Activated naive CD8-positive, alpha-beta T cell treated with anti-CD3 and anti-CD28 coated beads for 36 hours (primary cell): ENCODE measurements at places on chromosomes 2 and 18. TPM values are rescaled to one million over a fixed set of nuclear protein-coding genes. Genes with fewer than 3 reads are reported as not detected.
A peak's percentile ranks its signal among the peaks of the same experiment; 100 is the strongest.

Gene BUB1
- 80.4 TPM for total RNA-seq

- no peak for DNase-seq
These were observed 28.0 kb upstream of the LMAN1 start for GRCh38 chr18:59386909-59387686.

- DNase-seq: no peak
These were observed 27.3 kb downstream of the RFTN2 start for GRCh38 chr2:197647961-197648690.

- peak; percentile 1 for DNase-seq
These were observed at the start of gene EPB41L3 for GRCh38 chr18:5543773-5544389. EPB41L3 (minus strand) TSS chr18:5543997; CDS start chr18:5489183, 54,814 bp downstream.

Gene CYRIA
- total RNA-seq: 0.14 TPM

GRCh38 chr2:53033411-53033810 lies 734.2 kb upstream of the CHAC2 start:
- DNase-seq: no peak

- DNase-seq: no peak
These were observed 11.6 kb upstream of the SDC1 start for GRCh38 chr2:20236496-20236895.

DNA sequence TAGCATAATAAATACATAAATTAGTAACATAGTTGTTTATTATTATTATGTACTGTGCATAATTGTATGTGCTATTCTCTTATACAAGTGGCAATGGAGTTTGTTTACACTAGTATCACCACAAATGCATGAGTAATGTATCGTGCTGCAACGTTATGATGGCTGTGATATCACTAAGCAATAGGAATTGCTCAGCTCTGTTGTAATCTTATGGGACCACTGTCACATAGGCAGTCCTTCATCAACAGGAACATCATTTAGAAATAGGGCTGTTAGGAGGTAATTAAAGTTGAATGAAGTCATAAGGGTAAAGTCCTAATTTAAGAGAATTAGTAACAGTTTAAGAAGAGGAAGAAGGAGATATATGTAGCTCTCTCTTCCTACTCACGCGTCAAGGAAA lies 33.8 kb downstream of the TEX51 start:
- DNase-seq: no peak

- peak; percentile 22 for DNase-seq
These were observed 207.0 kb upstream of the FANCL start for GRCh38 chr2:58448065-58448507.

DNA sequence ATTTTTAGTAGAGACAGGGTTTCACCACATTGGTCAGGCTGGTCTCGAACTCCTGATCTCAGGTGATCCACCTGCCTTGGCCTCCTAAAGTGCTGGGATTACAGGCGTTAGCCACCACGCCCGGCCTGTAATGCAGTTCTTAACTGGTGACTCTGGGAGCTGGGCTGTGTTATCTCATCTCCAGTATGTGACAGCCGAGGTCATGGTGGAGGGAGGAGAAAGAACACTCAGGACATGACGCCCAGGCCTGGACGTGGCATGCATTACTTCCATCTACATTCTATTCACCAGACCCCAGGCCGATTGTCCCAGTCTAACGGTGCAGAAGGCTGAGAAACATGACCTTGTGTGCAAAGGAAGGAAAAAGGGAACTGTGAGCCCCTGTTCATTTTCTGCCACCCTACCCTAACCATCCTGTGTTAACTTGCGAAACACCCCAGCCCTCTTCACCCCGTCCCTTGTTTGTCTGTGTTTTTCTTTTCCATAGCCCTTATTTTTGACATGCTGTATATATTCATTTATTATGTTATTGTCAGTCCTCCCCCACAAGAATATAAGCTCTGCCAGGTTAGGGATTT lies 88.1 kb upstream of the ASAP2 start:
- no peak for DNase-seq

Gene ONECUT2
- not detected for total RNA-seq

DNA sequence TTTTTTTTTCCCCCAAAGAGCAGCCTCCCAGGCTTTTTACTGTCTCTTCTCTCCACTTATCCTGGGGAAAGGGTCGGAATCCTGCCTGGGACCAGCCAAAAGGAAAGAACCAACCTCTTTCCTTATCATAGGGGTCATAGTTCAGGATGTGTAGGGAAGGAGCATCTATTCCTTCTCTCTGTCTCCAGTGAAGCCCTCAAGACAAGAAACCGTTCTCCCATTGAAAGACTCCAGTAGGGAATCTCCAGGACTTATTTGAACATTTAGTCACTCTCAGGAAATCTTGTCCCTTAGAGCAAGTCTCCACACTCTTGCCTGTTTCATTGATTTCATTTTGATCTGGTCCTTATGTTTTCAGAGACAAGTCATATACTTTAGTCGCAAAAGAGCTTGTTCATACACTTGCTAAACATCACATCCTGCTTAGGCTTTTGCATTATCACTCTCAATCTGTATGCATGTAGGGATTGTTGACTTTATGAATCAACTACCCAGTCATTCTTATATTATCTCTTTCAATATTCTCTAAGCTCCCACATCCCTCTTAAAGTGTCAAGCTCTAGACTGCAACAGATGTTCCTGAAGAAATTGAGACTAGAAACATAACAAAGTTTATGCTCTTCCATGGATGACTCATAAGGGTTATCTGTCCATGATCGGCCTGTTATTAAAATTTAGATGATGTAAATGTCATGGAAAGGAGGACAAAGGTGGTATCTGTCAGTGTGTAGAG lies 116.2 kb upstream of the ST6GAL2 start:
- no peak for DNase-seq

GRCh38 chr2:127270663-127271062 lies 23.3 kb downstream of the ERCC3 start:
- DNase-seq: no peak

GRCh38 chr2:10042301-10043161 lies 819 bp upstream of the KLF11 start:
- DNase-seq: peak; percentile 29

GRCh38 chr2:144939590-144939989 lies 419.7 kb upstream of the ZEB2 start:
- DNase-seq: no peak

DNA sequence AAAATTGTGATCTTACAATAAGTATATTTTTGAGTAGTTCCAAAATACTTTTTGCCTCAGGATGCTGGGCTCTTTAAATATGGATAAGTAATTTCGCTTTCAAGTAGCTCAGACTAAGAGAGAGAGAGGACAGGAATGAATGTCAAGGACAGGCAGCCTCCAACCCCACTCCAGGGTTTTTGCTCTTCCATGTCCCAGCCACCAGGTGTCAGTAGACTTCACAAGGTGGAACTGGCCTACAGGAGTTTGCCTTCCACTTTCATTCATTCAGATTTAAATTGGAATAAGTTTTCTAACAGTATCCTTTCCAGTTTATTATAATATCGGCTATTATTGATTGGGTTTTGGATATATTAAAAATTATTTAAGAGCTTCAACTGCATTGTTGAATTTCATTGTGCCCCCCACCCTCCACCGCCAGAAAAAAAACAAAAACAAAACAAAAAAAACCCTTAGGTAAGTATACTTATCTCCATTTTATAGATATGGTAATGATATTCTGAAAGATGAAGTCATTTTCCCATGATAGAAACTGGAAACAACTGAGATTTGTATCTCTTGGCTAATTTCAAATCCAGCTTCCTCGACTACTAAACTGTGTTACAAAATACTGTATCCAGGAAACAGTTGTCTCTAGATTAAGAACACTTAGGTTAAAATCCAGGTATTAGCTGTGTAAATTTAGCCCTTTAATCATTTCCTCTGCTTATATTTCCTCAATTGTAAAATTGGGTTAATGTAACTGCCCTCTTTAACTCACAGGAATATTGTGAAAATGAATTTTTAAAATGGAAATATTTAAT lies 793.1 kb downstream of the ERBB4 start:
- DNase-seq: peak; percentile 13

DNA sequence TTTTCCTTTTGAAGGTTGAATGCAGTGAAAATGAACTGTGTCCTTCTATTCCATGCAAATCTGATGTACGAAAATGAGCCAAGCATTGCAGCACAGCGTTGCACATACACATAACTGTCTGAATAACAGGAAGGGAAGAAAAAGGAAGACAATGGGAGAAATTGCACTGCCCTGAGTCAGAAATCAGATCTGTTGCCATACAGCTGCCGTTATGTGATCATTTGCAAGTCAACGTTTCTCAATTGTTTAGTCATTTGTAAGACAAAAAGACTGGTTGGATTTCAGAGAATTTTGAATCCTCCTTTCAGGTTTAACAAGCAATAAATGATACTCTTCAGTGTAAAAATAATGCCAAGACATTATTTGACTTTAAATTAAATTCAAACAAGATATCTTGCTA lies 284.1 kb downstream of the DSEL start:
- no peak for DNase-seq

- no peak for DNase-seq
These were observed 21.6 kb downstream of the STEAP3 start for GRCh38 chr2:119245076-119245840.

- no peak for DNase-seq
These were observed 37.3 kb downstream of the GREB1 start for GRCh38 chr2:11571170-11571569.

- peak; percentile 46 for DNase-seq
These were observed 44.5 kb upstream of the FOSL2 start for GRCh38 chr2:28348149-28348567.

Gene ANKRD12
- total RNA-seq: 33.1 TPM

DNA sequence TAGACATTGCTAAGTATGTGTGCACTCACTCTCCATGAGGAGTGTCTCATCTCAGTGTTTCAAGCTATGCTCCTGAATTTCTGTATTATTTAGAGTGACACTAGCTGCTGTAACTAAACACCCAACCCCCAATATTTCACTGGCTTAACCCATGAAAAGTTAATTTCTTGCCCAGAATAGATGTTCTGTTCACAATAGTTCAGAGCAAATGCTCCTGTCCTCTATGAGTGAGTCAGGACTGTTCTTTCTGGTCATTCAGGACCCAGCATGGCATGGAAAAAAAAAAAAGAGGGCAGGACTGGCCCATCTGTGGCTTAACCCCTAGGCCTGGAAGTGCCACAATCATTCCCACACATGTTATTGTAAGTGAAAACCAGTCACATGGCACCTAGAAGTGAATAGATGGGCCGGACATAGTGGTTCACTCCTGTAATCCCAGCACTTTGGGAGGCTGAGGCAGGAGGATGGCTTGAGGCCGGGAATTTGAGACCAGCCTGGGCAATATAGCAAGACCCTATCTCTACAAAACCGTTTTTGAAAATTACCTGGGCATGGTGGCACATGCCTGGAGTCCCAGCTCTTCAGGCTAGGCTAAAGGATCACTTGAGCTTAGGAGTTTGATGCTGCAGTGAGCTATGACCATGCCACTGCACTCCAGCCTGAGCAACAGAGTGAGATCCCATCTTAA lies 663.6 kb downstream of the IRS1 start:
- no peak for DNase-seq

DNA sequence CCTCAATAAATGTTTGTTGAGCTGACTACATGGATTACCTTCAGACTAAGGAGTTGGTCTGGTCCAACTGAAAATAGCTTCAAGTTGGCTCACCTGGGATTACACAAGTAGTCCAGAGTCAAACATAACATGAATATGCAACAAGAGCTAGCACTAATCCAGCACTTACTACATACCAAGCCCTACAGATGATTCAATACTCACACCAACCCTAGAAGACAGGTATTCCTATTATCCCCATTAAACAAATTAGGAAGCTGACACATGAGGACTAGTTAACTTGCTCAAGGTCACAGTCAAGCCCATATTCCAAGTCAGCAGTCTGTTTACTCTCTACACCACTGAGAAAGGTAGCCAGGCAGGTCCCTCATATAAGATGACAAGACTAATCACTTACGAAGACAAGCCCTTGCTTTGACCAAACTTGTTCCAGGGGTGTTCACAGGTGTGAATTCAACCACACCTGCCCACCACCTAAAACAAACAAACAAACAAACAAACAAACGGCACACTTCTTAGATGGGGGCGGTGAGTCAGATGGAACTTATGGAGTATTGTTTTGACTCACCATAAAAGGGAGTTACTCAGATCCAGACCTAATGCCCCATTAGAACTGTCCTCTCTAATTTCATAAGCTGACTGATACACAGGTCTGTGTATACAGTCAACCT lies 29.1 kb downstream of the TMEM131 start:
- DNase-seq: no peak

GRCh38 chr2:203734276-203734983 lies 28.0 kb downstream of the CD28 start:
- peak; percentile 48 for DNase-seq

Gene ASTL
- total RNA-seq: 23.3 TPM

- no peak for DNase-seq
These were observed 199.6 kb downstream of the VAPA start for GRCh38 chr18:10113121-10114022.

Gene CHST9
- total RNA-seq: not detected

GRCh38 chr2:218643751-218644310 lies 15.6 kb downstream of the ZNF142 start:
- no peak for DNase-seq

Gene PTPRN
- 1.7 TPM for total RNA-seq

Gene SERPINB11
- total RNA-seq: not detected

DNA sequence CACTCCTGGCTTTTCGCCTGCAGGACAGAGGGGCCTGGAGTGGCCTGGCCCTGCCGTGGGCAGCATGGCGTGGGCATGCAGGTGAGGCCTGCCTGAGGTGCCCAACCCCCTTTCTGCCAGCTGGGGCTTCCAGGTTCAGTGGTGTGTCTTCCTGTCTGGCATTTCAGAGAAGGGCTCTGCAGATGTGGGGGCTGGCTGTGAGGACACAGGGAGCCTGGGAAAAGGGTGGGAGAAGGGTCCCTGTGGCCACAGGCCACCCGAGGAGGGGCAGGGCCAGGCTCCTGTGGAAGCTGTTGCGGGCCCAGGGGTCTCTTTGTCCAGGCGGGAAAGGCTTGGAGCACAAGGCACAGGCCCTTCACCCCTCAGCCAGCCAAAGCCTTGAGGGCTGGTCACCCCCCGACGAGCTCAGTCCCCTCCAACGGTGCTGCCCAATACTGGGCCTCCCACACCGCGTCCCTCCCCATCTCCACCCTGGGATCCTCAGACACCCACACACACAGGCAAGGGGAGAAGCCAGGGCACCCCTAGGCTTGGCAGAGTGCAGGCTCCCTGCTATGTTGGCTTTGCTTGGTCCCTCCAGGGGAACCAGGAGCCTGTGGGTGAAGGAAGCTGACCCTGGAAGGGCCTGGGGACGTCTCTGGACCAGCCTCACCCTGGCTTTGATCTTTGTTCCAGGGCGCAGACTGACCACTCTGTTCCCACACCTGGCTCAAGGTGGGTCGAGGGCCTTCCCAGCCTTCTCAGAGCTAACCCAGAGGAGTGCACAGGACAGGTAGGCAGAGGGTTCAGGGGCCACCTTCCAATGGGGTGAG lies 3.7 kb upstream of the AQP12A start:
- no peak for DNase-seq

Gene CD226
- 57.2 TPM for total RNA-seq
